ENCODE measurements at places on chromosomes 13 and 19.

DNA sequence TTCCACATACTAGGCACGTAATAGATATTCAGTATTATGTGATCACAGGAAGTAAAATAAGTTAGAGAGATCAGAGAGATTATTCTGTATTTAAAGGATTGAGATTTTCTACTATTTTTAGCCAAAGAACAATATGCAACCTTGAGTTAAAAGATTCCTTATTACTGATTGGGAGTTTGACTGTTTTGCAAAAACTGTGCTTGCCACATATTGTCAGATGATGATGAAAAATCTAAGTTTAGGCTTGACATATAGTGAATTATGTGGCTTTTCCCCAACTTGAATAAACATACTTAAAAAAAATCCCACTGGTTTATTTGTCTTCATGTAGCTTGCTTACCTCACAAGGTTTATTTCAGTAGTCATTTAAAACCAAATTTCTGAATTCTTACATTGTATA is 194.4 kb downstream of the KCNRG start:
- no peak for DNase-seq

GRCh38 chr13:56988543-56988942 is 152.2 kb upstream of the PRR20A start:
- no peak for DNase-seq

DNA sequence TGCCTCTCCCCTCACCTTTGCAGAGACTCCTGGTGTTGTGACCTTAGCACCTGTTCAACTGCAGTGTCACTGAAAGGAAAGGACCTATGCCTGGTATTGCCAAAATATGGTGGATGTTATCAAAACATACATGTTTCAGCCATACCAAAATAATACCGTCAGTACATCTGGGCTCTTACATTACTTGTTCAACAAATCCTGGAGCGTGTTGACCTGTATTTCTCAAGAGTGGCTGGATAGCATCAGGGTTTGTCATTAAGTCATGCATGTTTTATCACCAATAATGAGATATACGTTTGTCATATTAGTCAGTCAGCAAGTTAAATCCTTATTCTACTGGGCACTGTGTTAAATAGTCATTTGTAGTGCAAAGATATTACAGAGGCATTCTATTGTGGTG is 290.8 kb downstream of the SHISA2 start:
- no peak for DNase-seq

GRCh38 chr13:50170447-50171037 is 155.3 kb downstream of the KCNRG start:
- no peak for DNase-seq

DNA sequence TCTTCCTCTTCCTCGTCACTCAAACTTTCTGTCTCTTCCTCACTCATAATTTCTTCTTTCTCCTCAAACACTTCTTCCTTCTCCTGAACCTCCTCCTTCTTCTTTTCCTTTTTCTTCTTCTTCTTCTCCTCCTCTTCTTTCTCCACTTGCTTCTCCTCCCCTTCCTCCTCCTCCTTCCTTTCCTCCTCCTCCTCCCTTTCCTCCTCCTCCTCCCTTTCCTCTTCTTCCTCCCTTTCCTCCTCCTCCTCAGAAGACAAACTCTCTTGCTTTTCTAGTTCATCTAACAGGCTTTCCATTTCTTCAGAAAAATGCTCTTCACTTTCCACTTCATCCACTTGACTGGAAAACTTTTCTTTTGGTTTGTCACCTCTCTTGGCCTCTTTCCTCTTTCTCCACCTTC is 19.8 kb downstream of the WDR87 start:
- DNase-seq: no peak

- no peak for DNase-seq
Observed at GRCh38 chr13:55361141-55361540, 1779.6 kb upstream of the PRR20A start.

GRCh38 chr19:6935618-6936017 is 48.2 kb downstream of the ADGRE1 start:
- no peak for DNase-seq

- peak; percentile 14 for DNase-seq
Observed at GRCh38 chr13:108342369-108343289, 73.1 kb downstream of the TNFSF13B start.

DNA sequence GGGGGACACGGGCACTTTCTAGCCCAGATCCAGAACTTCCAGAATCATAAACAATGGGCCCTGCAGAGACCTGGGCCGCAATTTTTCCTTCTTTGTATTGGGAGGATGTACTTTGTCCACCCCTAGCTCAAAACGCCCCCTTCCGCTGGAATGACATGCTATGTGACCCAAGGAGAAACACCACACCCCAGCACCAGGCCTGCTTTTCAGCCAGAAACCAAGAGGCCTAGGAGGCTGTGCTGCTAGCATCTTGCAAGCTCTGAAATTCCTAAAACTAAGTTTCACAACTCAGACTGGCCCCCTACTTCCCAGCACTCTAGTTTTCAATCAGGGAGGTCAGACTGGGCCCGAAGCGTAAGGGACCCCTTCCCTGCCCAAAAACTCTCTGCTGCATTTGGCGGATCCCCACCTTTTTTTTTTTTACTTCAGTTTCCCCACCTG is 538 bp downstream of the LSM4 start:
- peak; percentile 60 for DNase-seq

DNA sequence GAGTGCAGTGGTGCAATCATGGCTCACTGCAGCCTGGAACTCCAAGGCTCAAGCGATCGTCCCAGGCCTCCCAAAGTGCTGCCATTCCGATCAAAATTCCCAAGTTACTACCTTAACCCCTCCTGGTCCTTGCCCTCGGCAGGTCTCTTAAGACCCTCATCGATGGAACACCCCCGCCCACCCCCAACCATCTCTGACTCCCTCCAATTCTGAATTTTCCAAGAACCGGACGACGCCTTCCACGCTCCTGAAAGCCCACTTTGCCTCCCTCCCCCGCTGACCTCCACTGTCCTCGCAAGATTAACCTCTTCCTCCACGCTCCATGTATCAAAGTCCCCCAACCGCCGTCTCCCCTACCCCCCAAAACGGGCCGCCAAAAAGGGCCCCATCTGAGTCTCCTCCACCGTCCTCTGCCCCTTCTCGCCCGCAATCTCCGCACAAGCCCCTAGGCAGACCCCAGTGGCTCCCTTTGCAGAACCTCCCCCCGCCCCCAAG is 539 bp downstream of the DAPK3 start:
- no peak for DNase-seq

GRCh38 chr13:66225072-66225471 is 1005.1 kb downstream of the PCDH9 start:
- no peak for DNase-seq

All from astrocyte (in vitro differentiated cells and primary cell).